ENCODE measurements at places on chromosomes 6 and 20.

DNA sequence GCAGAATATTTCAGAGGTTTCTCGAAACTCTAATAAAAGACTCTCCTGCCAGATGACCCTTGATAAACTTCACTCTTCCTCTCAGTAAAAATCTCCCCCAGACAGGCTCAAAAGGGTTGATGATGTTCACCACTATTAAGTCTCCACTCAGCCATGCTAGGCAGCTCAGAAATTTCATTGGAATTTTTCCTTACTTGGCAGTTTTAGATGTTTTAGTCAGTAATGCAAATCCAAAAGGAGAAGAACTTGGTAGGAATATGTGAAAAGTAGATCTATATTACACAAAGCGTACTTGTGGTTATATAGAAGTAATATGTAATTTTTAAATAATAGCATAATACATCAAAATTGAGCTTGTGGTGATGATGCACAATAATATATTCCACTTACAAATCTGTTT lies 333.0 kb downstream of the PHF3 start:
- no peak for DNase-seq

- no peak for DNase-seq
Measured at GRCh38 chr20:14991023-14991422, 653.6 kb upstream of the FLRT3 start.

DNA sequence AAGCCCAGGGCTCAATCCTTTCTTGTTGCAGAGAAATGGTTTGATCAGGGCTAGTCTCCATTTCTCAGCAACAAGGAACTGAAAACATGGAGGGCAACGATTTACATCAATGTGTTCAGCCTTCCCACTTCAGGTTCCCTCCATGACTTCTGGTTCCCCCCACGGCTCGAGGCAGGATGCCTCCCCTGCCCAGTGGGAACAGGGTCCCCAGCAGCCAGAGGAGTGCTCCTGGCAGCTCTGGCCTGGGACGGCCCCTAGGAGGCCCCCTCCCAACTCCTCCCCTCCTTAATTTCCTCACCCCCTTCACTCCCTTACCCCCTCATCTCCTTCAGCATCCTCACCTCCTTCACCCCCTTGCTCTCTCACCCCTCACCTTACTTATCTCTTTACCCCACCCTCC lies 283.8 kb downstream of the CDC5L start:
- DNase-seq: no peak

GRCh38 chr6:128209771-128210170 lies 308.9 kb upstream of the THEMIS start:
- no peak for DNase-seq

DNA sequence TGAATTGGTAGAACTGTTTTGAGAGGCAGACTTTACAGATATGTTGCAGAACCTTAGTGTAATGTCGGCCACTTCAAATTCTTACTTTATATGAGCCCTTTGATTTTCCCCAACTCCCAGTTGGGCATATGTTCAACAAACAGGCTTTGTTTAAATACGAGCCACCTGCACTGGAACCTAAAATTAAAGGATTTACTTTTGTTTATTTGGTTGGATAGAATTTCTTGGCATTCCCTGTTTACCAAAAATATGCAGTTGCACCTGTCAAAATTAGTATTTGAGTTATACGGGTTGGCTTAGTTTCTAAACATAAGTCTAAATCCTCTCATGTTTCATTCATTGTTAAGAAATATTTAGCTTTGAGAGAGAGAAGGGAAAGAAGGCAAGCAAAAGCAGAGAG lies 2.4 kb upstream of the GLYATL3 start:
- DNase-seq: no peak

DNA sequence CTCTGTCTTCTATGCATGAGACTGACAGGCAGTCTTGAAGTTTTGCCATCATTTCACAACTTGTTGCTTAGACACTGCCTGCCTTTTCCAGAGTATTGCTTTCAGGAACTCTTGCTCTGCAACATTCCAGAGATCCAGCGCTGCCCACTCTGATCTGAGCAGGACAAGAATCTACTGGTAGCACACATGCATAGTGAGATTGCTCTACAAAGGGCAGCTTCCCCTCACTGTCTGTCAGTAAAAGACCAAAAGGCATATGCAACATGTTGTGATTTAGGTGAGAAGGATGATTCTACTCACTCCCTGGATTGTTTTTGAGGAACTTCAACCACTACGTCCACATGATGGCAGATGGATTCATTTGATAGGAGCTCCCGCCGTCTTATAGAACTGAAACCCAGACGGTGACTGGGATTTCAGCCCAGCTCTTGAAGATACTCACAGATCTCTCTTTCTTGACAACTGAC lies 259.1 kb downstream of the ARID1B start:
- DNase-seq: no peak

- DNase-seq: no peak
Measured at GRCh38 chr6:102118034-102118433, 724.5 kb downstream of the GRIK2 start.

DNA sequence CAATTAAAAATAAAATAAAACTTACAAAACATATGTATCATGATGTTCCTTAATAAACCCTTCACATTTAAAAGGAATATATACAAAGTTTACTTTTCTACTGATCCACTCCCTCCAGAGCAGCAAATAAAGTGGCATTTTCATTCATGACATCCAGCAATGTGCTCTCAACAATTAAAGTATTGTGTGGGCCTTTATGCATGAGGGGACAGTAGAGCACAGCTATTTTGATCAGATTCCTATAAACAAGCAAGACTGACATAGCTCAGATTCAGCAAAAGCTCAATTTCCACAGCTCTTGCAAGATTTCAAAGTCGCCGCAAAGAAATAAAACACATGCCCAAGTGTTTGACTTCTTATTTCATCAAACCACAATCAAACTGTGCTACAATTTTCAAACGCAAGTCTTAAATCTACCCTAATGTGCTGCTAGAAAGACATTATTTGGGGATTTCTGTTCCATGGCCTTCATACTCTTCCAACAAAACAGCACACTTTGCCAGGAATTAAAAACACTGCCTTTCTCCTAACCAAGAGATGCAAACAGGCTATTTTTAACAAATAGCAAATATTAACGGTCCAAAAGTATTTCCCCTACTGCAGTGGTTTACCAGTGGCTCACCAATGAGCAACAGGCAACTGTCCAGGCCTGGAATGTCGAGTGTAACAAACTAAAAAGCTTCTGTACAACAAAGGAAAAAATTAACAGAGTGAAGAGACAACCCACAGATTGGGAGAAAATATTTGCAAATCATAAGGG lies 52.3 kb downstream of the MBOAT1 start:
- no peak for DNase-seq

DNA sequence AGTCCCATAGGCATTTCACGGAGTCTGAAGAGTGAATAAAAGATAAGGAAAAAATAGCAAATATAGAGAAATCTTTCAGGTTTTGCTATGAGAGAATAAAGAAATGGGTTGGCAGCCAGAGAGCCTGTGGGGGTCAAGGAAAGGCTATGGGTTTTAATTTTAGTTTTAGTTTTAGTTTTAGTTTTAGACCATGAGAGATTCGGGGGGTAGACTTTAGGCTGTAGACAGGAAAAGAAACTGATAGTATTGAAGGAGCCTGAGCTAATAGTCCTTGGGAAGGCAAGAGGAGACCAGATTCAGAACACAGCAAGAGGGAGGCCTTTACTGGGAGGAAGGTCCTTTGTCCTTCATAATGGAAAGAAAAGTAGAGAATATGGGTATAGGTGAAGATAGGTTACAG lies 19.3 kb downstream of the DOP1A start:
- no peak for DNase-seq

DNA sequence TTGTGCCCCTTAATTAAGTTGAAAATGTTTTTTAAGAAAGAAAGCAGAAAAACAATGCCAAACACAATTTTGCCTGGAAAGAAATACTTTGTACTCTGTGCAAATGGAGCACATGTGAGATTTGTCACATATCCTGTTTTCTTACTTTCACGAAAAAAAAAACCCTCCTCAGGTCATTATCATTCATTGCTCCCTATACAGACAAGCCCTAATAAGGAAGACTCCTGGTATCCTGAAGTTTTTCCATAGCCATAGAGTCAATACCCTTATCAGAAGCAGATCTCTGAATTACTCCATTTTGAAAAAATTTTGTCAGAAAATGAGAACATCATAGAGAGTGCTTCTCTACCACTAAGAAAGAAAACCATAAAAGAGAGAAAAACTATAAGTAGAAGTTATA lies 14.0 kb upstream of the NT5E start:
- DNase-seq: no peak

GRCh38 chr6:6538261-6538660 lies 50.3 kb upstream of the LY86 start:
- no peak for DNase-seq

DNA sequence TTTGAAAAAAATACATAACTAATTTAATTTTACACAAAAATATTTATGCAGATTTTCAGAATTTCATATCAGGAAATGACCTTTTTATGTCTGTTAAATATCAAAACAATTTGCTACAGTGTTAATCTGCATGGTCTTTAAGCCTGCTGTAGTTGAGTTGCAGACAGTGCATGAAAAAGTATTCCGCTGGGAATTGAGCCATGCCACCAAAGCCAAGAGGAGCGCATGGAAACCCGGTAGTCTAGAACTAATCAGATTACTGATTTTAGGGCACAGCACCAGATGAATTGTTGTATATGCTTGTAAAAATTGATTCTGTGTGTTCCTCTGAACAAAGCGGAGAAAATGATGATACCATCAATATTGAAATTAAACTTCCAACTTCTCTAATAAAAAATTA lies 34.3 kb upstream of the LAMP5 start:
- no peak for DNase-seq

GRCh38 chr6:110532431-110532830 lies 56.0 kb upstream of the SLC22A16 start:
- DNase-seq: no peak

- no peak for DNase-seq
Measured at GRCh38 chr20:2874456-2874855, 1.2 kb downstream of the PTPRA start.

- DNase-seq: no peak
Measured at GRCh38 chr6:135673501-135674309, 176.2 kb upstream of the AHI1 start.

GRCh38 chr6:14775528-14775927 lies 470.3 kb upstream of the JARID2 start:
- no peak for DNase-seq

- no peak for DNase-seq
Measured at GRCh38 chr6:99011151-99011550, 63.4 kb upstream of the FBXL4 start.

- no peak for DNase-seq
Measured at GRCh38 chr6:152625213-152625612, 11.9 kb downstream of the SYNE1 start.

DNA sequence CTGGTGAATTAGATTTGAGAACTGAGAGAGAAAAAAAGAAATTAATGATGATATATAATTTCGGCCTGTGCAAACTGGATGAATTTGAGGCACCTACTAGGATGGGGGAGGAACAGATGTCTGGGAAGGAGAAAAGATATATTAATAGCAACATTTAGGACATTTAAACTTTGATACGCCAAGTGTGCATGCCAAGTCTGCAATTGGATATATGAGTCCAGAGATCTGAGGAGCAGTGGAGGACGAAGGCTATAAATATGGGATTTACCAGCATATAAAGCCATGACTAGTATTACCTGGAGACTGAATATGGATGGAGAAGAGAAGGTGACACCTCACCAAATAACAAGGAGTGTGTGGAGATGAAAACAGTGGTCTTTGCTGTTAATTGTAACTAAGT lies 272.6 kb upstream of the HSF2 start:
- no peak for DNase-seq

All from NK-92 treated with Interleukin-12 subunit alpha and Interleukin-12 subunit beta, amount 100 ng/mL, for 24 hours (cell line).